ENCODE measurements at places on chromosomes 3 and 15. TPM values are rescaled to one million over a fixed set of nuclear protein-coding genes. Genes with fewer than 3 reads are reported as not detected.
A peak's percentile ranks its signal among the peaks of the same experiment; 100 is the strongest.

DNA sequence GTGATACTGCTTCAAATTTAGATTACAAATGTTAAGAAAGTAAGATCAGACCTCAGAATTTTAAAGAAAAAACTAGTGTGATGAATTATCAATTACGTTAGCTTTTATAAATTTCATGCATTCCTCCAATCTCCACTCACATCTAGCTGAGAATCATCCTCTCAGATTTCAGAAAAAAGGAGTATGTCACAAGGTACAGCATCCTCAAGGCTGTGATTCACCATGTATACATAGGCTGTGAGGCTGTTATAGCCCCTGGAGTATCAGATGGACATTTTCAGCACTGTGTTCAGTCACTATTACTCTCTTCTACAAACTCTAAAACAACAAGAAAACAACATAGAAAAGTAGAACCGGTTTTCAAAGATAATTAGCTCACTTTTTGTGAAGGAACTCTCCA lies 214.4 kb downstream of the PCCB start:
- DNase-seq: no peak

DNA sequence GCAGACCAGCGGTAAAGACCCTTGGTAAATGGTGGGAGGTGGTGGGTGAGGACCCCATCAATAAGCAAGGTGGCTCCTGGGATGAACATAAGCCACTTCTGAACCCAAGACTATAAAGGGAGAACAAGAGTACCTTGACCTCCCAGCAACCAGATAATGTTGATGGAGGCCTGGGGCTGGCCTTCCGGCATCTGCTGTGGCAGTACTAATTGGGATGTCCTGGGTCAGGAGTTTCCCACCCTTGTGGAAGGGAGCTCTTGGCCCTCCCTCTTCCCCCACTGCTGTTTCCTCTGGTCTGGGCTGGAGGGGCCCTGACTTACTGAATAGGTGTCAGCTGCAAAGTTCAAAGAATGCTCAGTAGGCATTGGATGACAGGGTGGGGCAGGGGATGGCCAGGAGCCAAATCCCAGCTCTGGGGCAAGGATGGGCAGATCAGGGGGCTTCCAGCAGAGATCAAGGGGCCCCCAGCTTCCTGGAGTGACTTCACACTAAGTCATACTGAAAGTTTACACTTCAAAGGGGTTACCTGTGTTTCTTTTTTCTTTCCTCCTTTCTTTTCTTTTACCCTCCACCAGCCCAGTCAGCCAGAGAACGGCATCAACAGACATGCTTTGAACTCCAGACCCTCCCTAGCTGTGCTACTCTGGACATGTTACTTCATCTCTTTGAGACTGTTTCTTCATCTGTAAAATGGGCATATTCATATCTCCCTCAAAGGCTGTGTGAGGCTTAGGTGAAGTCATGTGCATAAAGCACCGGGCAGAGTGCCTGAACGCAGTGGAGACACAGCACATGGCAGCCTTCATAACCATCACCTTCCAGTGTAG lies 1.5 kb downstream of the RBP1 start:
- no peak for DNase-seq

DNA sequence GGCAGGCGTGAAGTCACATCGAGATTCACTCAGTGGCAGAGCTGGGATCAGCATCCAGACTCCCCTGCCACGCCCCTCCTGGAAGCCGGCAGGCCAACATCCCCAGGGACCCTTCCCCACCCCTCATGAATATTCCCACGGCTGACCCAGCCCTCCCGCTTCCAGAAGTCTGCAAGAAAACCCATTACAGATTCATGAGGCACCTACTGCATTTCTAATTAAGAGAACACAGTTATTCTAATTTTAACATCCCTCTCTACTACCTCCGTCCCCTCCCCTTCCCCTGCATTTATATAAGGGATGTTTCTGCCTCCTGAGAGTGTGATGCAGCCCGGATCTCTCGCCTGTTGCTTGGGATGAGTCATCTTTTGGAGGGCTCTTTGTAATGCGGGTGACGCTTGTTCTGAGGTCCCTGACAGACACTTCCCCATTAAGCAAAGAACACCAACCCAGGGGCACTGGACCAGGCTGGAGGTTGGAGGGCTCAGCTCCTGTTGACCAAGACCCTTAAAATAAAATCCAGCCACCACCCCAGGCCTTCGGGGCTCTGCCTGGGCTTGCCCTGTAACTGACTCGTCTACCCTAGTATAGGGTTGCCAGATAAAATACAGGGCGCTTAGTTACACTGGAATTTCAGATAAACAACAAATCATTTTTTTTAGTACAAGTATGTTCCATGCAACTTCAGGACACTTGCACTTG lies 118.7 kb downstream of the NUP210 start:
- no peak for DNase-seq

DNA sequence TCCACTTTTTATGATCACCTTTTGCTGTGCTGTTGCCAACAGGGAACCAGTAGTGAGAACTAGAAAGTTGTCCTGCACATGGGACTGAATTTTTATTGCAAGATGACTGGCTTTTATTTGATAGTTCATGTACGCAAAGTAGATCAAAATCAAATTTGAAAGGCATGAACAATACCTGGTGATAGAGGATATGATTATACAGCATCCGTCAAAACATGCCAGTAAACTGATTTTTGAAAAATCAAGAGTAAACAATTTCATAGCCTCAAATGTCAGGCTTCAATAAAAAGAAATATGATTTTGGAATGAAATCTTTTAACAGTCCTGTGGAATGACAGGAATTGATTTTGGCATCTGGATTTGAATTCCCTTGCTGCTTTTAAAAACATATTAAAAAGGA lies 219.6 kb upstream of the LRRN1 start:
- no peak for DNase-seq

DNA sequence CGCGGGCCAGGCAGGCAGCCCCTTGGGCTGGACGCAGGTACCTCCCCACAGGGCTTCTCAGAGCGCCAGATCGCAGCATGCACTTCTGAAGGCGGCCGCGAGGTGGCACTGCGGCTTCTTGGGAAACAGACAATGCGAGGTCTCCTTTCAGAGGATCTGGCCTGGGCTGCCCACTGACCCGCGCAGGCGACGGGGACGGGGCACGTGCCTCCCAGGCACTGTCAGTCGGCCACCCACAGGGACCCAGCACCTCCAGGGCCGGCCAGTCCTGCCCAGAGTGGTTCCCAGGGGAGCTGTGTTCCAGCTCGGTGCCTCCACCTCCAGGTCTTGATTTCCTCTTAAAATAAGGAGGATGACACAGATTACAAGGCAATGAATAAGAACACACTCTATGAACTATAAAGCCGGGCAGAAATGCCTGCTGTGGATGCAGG lies 24.4 kb upstream of the TXNRD3 start:
- DNase-seq: peak; percentile 81

DNA sequence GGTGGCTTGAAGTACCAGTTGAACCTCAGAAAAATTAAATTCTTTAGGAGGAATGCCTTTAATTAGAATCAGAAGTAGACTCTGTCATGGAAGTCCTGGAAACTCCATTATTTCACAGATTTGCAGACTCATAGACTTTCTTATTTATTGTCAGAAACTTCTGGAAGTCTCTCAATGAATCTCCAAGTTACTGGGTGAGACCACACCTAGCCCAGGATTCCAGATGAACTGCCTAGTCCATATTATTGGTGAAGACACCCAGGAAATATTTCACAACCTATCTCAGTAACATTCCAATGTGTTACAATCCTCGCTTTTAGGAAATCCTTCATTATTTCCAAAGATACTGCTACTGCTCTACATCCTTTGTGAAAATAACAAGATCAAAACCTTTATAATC lies 6.5 kb upstream of the THBS1 start:
- no peak for DNase-seq

Gene MESP2
- total RNA-seq: not detected

Gene DNASE1L3
- total RNA-seq: 5.4 TPM

Gene NR2F2
- 15.7 TPM for total RNA-seq

Gene PRR23B
- not detected for total RNA-seq

Gene CYP1A2
- total RNA-seq: not detected

Gene SETD5
- 272 TPM for total RNA-seq

Gene ASTE1
- 17.0 TPM for total RNA-seq

Gene XYLB
- 15.8 TPM for total RNA-seq

Gene COL6A5
- total RNA-seq: not detected

Measured in Peyer's patch (tissue), 4 donors.